ENCODE measurements at places on chromosomes 2 and 18.
A peak's percentile ranks its signal among the peaks of the same experiment; 100 is the strongest.

DNA sequence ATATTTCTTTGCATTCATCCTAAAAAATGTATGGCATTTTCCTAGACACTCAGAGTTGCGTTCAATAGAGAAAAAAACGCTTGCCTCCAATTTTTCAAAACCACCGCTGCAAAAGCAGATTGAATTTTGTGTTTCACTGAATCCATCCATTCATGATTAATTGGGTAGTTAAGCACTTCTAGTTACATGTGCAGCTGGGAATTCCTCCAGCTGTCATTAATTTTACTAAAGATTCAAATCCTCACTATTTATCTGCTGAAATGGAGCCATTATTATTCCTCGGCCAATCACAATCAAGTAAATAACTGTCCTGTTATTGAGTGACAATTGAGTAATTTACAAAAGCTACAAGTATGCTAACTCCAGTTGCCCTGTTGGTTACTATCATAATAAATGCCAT is 75.8 kb upstream of the ARL5A start:
- no peaks in the 10 kb centered on the region for H3K36me3 ChIP-seq
- no peak for DNase-seq
- H3K27ac ChIP-seq: no peak overlapping the region
- H3K4me3 ChIP-seq: no peak overlapping the region
- H3K4me1 ChIP-seq: no peaks in the 10 kb centered on the region

DNA sequence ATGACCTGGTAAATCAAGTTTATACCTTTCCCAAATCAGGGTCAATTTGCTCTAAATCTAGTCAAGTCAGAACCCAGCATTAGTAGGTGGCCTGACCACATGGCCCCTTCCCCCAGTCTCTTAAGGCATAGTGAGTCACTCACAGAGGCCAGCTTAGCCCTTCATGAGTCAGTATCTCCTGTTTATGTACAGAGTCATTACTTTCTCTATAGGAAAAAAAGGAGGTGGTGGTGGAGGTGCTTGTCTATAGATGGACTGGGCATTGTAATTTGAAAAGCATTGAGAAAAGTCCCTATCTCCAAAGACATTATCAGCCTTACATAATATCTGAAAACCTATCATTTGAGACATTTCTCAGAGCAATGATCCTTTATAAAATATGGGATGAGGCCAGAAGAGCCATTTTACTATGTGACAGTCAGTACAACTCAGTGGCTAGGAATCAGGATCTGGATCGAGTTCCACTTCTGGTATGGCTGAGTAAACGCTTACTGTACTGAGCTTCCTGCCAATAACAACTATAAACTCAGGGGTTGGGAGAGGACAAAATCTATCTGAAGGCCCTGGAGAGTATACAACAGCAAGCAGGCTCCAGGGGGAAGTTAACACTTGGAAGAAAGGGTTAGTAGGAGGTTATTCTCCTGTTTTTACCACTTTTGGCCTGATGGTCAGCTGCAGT is 22.5 kb upstream of the SIGLEC15 start:
- H3K27me3 ChIP-seq: no peaks in the 10 kb centered on the region
- peak overlapping the region; percentile 57 for H3K4me3 ChIP-seq
- H3K27ac ChIP-seq: peak overlapping the region; percentile 87
- no peaks in the 10 kb centered on the region for H3K36me3 ChIP-seq

GRCh38 chr2:23782126-23782525 is 144.8 kb downstream of the ATAD2B start:
- peaks cover 4% of the 10 kb centered on the region for H3K36me3 ChIP-seq
- no peak overlapping the region for H3K27ac ChIP-seq
- DNase-seq: no peak

GRCh38 chr18:5475267-5475666 is 68.5 kb downstream of the EPB41L3 start:
- H3K4me3 ChIP-seq: no peak overlapping the region
- no peaks in the 10 kb centered on the region for H3K4me1 ChIP-seq
- no peak for DNase-seq
- H3K36me3 ChIP-seq: no peaks in the 10 kb centered on the region
- H3K27ac ChIP-seq: no peak overlapping the region
- H3K27me3 ChIP-seq: no peaks in the 10 kb centered on the region

GRCh38 chr18:25832001-25832604 is 258.3 kb downstream of the SS18 start:
- H3K4me1 ChIP-seq: peaks cover 26% of the 10 kb centered on the region
- no peak overlapping the region for H3K27ac ChIP-seq
- H3K36me3 ChIP-seq: no peaks in the 10 kb centered on the region
- H3K27me3 ChIP-seq: peaks cover 4% of the 10 kb centered on the region
- H3K4me3 ChIP-seq: no peak overlapping the region

DNA sequence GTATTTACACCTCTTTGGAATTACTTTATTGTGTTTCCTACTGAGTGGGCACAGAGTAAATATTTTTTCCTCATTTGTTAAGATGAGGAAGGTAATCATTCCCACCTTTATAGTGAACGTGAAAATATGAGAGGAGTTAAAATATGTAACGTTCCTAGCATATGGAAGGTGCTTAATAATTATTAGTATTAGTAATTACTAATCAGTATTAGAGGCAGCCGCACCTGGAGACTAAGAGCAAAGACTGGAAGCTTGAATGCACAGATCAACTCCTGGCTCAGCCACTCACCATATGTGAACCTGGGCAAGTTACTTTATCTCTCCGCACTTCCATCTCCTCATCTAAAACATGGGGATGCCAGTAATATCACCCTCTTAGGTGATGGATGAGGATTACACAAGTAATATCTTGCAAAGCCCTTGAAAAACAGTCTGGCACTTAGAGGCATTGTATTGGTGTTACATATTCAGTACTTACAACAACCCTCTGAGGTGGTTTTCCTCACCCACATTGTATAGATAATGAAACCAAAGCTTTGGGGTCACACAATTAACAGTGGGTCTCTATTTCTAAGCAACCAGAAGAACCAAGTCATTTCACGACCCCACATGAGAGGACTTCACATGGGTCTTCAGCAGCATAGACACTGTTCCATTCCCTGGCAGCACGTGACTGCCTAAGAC is 100.3 kb upstream of the KCTD1 start:
- H3K4me3 ChIP-seq: no peak overlapping the region
- no peak for DNase-seq
- H3K27ac ChIP-seq: no peak overlapping the region
- H3K4me1 ChIP-seq: no peaks in the 10 kb centered on the region
- H3K27me3 ChIP-seq: peaks cover 13% of the 10 kb centered on the region
- H3K36me3 ChIP-seq: no peaks in the 10 kb centered on the region
